ENCODE measurements at places on chromosomes 13 and 19. TPM values are rescaled to one million over a fixed set of nuclear protein-coding genes. Genes with fewer than 3 reads are reported as not detected.
A peak's percentile ranks its signal among the peaks of the same experiment; 100 is the strongest.

Gene ZNF844
- 6.0 TPM for total RNA-seq

- DNase-seq, result no peak
- no peaks in the 10 kb centered on the region for H3K4me1 ChIP-seq
- no peaks in the 10 kb centered on the region for H3K27me3 ChIP-seq
- no peaks in the 10 kb centered on the region for H3K36me3 ChIP-seq
Observed at GRCh38 chr13:89968470-89968869, 1379.0 kb upstream of the MIR17HG start.

- H3K27me3 ChIP-seq, result no peaks in the 10 kb centered on the region
- DNase-seq, result no peak
- no peak overlapping the region for H3K27ac ChIP-seq
- no peaks in the 10 kb centered on the region for H3K4me1 ChIP-seq
Observed at GRCh38 chr13:39144391-39144790, 106.1 kb downstream of the NHLRC3 start.

DNA sequence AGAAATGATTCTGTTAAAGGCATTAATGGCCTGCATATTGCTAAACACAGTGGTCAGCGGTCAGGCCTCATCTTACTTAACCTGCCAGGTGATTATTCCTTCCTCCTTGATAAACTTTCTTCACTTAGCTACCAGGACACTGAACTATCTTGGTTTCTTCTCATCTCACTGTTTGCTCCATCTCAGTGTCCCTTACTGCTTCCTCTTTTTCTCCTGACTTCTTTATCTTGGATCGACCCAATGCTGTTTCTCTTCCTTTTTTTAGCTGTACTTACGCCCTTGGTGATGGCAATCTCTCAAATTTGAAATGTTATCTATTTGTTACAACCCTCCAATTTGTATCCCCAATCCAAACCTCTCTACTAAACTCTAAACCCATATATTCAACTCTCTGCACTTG, 7.8 kb upstream of the CLC start:
- H3K4me1 ChIP-seq, result no peaks in the 10 kb centered on the region
- no peaks in the 10 kb centered on the region for H3K27me3 ChIP-seq
- no peak overlapping the region for H3K27ac ChIP-seq
- H3K4me3 ChIP-seq, result no peak overlapping the region
- DNase-seq, result no peak

DNA sequence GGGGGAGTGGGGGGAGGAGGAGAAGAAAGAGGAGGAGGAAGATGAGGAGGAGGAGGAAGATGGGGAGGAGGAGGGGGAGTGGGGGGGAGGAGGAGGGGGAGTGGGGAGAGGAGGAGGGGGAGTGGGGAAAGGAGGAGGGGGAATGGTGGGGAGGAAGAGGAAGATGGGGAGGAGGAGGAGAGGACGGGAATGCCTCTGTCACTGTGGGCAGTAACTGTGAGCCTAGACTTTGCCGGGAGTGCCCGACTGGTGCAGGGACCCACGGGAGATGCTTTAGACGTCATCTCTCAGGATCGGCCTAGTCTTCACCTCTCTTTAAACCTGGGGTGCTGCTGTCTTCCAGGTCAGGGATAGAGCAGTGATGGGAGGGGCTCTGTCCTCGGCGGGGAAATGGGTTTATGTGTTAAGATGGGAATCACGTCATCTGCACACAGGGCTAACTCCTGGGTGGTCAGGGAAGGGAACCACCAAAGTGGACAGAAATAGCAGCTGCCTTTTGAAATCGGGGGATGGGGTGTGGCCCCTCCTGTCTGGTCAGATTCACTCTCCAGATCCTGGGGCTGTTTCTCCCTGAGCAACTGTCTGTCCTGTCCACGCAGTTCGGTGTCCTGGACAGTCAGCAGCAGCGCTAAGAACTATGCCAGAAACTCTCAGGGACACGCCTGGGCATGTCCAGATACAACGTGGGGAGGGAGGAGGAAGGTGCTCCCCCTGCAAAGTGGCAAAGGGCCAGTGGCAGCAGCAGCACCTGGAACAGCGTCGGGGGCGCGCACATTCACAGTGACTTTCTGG, 26.9 kb downstream of the GAS6 start:
- no peaks in the 10 kb centered on the region for H3K36me3 ChIP-seq
- no peak overlapping the region for H3K27ac ChIP-seq
- H3K27me3 ChIP-seq, result peaks cover 1% of the 10 kb centered on the region
- no peak overlapping the region for H3K4me3 ChIP-seq
- peaks cover 26% of the 10 kb centered on the region for H3K4me1 ChIP-seq

DNA sequence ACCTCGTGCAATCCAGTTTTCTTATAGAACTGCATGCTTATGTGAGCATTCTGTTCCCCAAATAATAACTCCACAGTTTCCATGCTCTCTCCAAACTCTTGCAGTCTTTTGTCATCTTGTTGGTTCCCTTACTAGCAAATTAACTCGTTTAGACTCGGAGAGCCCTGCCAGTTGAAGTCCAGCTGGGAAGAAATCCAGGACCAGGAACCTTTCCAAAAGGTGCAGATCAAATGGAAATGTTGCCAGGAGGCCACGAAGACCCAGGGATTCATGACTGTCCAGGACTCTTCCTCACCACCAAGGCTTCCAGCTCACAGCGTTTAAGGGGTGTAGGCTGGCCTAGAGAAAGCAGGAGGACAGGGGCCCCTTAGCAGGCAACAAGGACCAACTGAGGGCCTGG, 2.1 kb upstream of the TDRD12 start:
- H3K27me3 ChIP-seq, result peaks cover 4% of the 10 kb centered on the region
- DNase-seq, result no peak
- H3K4me3 ChIP-seq, result no peak overlapping the region

Gene ZNF709
- 3.9 TPM for total RNA-seq

Gene OVOL3
- not detected for total RNA-seq

- no peaks in the 10 kb centered on the region for H3K36me3 ChIP-seq
- peaks cover 15% of the 10 kb centered on the region for H3K4me1 ChIP-seq
- H3K27ac ChIP-seq, result no peak overlapping the region
- H3K27me3 ChIP-seq, result no peaks in the 10 kb centered on the region
- no peak overlapping the region for H3K4me3 ChIP-seq
- DNase-seq, result peak; percentile 62
Observed at GRCh38 chr13:73451221-73452029, 392.6 kb downstream of the KLF5 start.

Gene SMIM44
- not detected for total RNA-seq

DNA sequence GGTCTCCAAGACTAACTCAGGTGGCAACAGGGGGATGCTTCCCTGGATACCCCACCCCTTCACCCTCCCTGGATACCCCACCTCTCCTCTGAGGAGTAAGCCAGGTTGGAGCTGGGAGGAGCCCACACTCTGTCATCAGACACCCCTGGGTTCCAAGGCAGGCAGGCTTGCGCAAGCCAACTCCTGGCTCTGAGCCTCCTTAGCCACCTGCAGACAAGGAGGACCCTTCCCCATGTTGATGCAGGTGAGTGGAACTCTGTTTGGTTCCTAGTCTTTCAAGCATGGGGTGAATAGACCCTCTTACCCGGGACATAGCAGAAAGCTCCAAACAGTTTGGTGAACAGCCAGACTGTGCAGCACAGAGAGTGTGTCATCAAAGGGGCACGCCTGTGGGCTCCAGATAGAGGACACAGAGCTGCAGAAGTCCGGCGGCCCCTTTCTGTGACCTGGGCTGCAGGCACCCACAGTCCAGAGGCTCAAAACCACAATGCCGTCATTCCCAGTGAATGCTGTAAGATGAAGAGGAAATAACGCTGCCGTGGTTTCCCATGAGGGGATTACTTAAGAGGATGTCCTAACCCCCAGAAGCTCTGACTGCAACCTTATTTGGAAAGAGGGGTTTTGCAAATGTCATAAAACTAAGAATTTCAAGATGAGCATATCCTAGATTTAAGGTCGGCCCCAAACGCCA, 12.1 kb upstream of the HAS1 start:
- H3K27me3 ChIP-seq, result peaks cover 4% of the 10 kb centered on the region
- DNase-seq, result no peak
- H3K27ac ChIP-seq, result no peak overlapping the region
- no peak overlapping the region for H3K4me3 ChIP-seq

DNA sequence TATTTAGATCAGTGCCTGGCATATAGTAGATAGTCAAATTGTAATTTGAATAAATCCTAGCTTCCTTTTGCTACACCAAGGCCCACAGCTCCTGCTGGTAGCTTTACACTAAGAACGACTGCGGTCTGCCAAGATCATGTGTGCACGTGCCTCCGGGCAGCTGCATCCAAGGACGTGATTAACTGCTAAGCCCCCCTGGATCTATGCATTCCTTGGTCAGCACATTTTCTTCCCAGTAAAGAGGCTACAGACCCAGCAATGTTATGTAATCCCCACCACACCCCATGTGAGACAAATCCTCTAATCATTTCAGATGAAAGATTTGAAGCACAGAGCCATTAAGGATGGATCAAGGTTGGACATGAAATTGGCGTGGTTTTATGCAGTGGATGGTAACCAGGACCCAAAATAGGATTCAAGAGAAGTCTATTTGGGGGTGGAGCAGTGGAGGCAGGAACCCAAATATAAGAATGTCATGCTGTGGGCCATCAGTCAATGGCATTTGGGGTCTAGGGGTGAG, 65.2 kb upstream of the PEG3 start:
- H3K27ac ChIP-seq, result no peak overlapping the region
- H3K36me3 ChIP-seq, result no peaks in the 10 kb centered on the region

- peaks cover 16% of the 10 kb centered on the region for H3K4me1 ChIP-seq
- no peak overlapping the region for H3K27ac ChIP-seq
- DNase-seq, result no peak
- H3K4me3 ChIP-seq, result no peak overlapping the region
Observed at GRCh38 chr19:2609389-2610116, 92.9 kb downstream of the GNG7 start.

Gene ZNF837
- total RNA-seq, result 0.73 TPM

GRCh38 chr13:28022848-28023518, 34.5 kb upstream of the URAD start:
- H3K27ac ChIP-seq, result peak overlapping the region; percentile 54
- peaks cover 31% of the 10 kb centered on the region for H3K4me1 ChIP-seq
- no peaks in the 10 kb centered on the region for H3K36me3 ChIP-seq
- H3K4me3 ChIP-seq, result peak overlapping the region; percentile 32

DNA sequence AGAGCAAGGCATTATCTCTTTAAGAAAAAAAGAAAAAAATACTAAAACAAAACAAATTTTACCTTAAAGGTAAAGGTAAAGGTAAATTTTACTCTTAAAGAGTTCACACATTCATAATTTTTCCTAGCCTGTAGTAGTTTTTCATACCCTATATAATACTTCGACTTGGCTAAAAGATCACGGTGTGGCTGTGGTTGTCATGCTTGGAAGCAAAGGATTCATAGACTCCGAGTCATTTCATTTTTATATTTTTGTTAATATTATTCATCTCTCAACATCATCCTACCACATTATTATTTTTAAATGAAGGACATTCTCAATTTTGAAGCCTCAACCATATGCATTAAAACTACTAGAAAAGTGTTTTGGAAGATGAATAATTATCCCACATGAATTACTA, 52.7 kb downstream of the PIBF1 start:
- H3K36me3 ChIP-seq, result peaks cover 6% of the 10 kb centered on the region
- H3K27ac ChIP-seq, result no peak overlapping the region
- H3K27me3 ChIP-seq, result no peaks in the 10 kb centered on the region
- no peaks in the 10 kb centered on the region for H3K4me1 ChIP-seq
- H3K4me3 ChIP-seq, result no peak overlapping the region

DNA sequence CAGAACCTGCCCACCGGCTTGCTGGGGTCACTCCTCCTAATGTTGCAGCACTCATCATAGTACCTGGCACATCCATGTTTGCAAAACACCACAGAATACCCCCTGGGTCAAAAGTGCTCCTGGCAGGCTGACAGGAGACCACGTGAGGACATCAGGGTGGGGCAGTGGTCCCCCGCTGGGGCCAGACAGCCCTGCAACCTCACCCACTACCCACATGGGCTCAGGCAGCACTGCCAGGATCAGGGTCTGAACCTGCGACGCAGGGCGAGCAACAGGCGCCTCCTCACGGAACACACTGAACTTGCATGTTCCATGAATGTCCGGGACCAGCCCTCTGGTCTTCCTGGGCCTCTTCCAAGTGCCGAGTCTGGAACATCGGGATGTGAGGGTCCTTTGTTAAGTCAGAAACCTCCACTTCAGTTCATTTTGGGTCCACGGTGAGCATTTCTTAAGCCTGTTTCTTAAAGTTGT, 1.4 kb upstream of the SLC7A9 start:
- no peaks in the 10 kb centered on the region for H3K27me3 ChIP-seq
- no peaks in the 10 kb centered on the region for H3K36me3 ChIP-seq
- peak overlapping the region; percentile 74 for H3K4me3 ChIP-seq
- DNase-seq, result peak; percentile 43
- H3K27ac ChIP-seq, result no peak overlapping the region
- H3K4me1 ChIP-seq, result peaks cover 26% of the 10 kb centered on the region

- peak overlapping the region; percentile 90 for H3K4me3 ChIP-seq
- no peak overlapping the region for H3K27ac ChIP-seq
- no peaks in the 10 kb centered on the region for H3K27me3 ChIP-seq
- peaks cover 37% of the 10 kb centered on the region for H3K4me1 ChIP-seq
Observed at GRCh38 chr19:32407004-32407992, 1.7 kb downstream of the DPY19L3 start.

GRCh38 chr13:46609052-46609451, 56.1 kb downstream of the LRCH1 start:
- no peak overlapping the region for H3K4me3 ChIP-seq
- no peaks in the 10 kb centered on the region for H3K27me3 ChIP-seq
- no peaks in the 10 kb centered on the region for H3K36me3 ChIP-seq
- H3K4me1 ChIP-seq, result peaks cover 60% of the 10 kb centered on the region
- H3K27ac ChIP-seq, result no peak overlapping the region

DNA sequence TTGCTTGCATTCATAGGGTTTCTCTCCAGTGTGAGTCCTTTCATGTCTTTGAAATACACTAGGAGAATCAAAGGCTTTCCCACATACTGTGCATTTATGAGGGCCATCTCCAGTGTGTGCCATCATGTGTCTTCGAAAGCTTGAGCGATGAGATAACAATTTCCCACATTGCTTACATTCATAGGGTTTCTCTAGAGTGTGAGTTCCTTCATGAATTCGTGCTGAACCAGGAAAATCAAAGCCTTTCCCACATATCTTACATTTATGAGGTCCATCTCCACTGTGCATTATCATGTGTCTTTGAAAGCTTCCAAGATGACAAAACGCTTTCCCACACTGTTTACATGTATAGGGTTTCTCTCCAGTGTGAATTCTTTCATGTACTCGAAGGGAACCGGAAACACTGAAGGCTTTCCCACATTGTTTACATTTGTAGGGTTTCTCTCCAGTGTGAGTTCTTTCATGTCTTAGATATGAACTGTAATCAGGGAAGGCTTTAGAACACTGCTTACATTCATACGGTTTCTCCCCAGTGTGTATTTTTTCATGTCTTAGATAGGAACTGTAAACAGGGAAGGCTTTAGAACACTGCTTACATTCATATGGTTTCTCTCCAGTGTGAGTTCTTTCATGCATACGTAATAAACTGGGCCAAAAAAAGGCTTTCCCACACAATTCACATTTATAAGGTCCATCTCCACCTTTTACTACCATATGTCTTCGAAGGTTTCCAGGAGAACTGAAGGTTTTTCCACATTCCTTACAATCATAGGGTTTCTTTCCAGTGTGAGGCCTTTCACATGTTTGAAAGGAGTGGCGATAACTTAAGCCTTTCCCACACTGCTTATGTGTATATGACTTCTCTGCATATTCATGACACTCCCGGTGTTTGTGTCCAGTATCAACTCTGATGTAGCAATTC, 21.4 kb downstream of the ZNF44 start:
- no peaks in the 10 kb centered on the region for H3K4me1 ChIP-seq
- no peak overlapping the region for H3K27ac ChIP-seq
- no peaks in the 10 kb centered on the region for H3K27me3 ChIP-seq
- H3K36me3 ChIP-seq, result peaks cover 31% of the 10 kb centered on the region
- H3K4me3 ChIP-seq, result no peak overlapping the region

- H3K4me3 ChIP-seq, result no peak overlapping the region
- H3K4me1 ChIP-seq, result peaks cover 24% of the 10 kb centered on the region
- no peaks in the 10 kb centered on the region for H3K36me3 ChIP-seq
- H3K27ac ChIP-seq, result no peak overlapping the region
- peaks cover 3% of the 10 kb centered on the region for H3K27me3 ChIP-seq
Observed at GRCh38 chr19:52099497-52100138, 4.1 kb upstream of the ZNF841 start.

All from HepG2 (cell line).